ENCODE measurements at places on chromosomes 16 and 17.

- no peak for DNase-seq
Measured at GRCh38 chr16:71880176-71880575, 3.8 kb downstream of the ZNF821 start.

GRCh38 chr16:67543582-67543981 lies 15.0 kb downstream of the RIPOR1 start:
- DNase-seq = no peak

DNA sequence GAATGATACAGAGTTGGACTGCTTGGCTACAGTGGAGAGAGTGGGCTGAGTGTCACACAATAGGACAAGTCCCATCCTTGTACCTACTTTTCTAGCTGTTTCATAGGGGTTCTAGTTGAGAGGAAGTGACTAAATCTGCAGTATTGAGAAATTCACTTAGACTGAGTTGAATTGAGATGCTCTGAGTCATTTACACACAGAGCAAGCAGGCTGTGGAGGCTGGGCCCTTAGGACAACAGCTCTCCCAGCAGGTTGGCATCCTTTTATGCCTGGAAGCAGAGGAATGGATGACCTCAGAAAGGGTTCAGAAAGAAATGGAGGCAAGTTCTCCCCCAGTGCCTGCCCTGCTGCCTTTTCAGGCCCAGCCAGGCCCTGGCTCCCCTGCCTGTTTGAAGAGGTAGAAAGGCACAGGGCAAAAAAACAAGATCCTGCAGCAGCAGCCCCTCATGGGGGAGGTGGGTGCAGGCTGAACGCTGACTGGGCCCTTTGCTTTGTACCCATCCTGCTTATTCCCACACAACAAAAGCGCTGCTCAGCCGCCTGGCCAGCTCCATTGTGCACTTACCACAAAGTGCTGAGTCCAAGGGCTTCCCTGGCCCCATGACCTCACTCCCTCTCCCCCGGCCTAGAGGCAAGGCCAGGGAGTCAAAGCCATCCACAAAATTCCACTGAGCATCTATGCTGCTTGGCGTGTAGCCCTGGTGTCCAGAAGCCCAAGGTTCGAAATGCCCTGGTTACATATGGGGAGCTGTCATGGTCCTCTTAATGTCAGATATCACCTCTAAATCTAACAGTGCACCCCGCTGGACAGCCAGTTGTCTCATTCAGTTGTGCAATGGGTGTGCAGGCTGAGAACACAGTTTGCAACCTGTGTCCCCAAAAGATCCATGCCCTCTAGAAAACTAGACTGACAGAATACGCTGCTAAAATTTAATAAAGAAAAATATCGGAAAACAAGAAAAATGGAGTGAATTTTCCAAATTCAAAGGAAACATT lies 5.4 kb upstream of the CRYBA1 start:
- DNase-seq = no peak

DNA sequence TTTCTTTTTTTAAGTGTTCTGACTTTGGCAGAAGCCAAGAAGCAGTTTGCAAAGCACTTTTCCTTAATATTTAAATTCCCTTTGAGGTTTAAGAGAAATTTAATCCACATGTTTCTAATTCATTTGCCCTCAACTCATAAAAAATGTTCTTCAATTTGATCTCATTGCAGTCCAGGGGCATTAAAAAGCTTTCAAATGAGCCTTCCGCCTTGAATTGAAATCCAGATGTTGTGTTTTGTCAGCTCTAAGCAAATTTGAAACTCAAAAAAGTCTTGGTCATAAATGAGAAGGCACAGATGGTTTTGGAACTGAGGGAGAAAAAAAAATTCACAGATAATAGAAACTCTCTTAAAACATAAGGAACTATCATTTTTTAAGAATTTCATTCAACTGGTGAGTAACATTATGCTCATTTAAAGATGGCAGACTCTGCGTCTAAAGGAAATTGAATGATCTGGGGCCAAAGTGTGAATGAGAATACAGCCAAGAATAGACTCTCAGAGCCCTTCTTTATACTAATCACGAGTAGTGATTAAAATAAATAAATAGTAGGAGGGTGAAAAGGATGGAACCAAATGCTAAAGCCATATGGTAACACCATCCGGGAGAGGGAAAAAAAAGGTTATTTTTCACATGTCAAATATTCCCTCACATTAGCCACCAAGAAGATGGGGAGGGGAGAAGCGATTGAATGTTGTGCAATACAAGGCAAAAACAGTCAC lies 1304.7 kb downstream of the CDH8 start:
- DNase-seq = no peak

GRCh38 chr16:31569360-31569717 lies 41.6 kb downstream of the AHSP start:
- no peak for DNase-seq

DNA sequence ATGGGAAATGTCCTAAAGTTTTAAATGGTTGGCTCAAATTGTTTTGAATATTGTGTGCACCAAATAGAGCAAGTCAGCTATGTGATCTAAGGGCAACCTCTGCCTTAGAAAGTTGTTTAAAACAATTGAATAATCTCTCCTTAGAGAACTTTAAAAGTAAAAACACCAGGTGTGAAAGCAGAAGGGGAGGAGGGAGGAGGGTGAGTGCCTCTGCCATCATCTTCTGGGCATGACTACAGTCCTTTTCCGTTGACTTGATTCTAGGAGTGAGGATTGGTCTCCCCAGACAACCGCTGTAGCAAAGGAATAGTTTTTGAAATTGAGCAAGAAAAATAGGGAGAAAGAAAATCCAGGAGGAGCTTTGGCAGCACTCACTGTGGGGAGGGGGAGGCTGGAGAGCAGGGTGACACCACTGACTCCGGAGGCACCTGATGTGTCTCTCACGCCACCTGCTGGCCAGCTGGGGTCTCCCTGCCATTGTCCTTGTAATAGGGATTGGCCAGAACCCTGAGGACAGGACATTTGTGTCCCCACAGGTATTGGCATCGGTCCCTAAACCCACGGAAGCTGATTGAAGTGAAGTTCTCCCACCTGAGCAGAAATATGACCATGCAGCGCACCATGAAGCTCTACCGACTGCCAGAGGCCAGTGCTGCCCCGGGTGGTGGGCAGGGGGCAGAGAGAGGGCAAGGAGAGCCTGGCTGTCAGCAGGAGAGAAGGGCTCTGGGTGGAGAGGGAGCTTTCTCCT lies 33.3 kb downstream of the PLCD3 start:
- DNase-seq = peak; percentile 68

DNA sequence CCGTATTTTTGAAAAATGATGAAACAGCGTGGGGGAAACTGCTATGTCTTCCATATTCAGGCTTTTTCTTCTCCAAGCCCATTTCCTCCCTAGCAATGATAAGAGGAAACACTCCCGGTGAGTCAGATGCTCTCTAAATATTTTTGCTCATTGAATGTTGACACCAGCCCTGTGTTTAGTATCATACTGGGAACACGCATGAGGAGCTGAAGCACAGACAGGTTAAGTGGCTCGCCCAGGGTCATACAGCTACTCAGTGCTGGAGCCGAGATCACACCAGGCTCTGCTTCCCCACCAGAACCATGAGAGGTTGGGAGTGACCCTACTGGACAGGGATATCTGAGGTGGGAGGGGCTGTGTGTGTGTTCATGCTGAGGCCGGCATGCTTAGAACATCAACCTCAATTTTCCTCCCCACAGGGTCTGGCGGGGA lies 37.8 kb upstream of the ADGRG1 start:
- no peak for DNase-seq

- no peak for DNase-seq
Measured at GRCh38 chr16:69350536-69351133, 951 bp downstream of the TMED6 start.

DNA sequence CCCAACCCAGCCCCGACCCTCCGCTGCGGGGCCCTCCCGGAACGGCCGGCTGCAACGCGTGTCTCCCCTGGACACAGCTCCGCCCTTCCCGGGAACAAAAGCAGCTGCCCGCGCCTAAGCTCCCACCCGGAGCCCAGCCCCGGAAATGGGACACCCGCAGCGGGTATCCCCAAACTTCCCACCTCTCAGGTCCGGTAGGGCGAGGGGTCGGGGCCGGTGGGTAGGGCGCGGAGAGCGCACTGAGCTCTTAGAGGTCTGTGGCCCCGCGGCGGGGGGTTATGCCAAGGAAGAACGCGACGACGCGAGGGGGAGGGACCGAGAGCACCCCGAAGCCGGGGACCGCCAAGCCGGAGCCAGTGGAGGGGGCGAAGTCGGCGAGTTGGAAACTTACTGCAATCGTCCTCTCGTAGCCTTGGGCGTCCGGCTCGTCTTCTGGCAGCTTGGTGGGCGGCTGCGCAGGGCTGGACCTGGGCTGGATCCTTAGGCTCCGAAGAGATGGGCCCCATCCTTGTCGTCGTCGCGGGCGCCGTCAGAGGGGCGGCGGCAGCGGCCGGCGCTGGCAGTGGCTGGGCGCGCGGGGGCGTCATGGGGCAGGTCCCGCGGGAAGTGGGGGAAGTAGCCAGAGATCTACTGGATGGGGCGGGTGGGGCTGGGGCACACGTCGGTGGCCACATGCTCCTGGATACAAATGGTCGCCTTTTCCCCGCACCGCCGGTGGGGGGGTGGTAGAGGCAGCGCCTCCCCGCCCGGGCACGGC lies 6.9 kb downstream of the USP6 start:
- no peak for DNase-seq

DNA sequence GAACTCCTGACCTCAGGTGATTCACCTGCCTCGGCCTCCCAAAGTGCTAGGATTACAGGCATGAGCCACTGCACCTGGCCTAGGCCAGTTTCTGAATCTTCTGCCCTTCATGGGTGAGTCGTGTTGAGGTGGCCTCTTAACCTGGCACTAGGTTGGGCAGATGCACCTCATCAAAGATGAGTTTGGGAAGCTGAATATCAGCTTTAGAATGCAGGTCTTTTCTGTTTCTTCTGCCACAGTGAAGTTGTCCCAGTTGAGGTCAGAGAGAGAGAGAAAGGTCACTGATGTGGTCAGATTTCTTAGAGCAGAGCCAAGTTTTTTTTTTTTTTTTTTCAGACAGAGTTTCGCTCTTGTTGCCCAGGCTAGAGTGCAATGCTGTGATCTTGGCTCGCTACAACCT lies 111.3 kb upstream of the WSCD1 start:
- DNase-seq = no peak

- DNase-seq = no peak
Measured at GRCh38 chr17:45001310-45001709, 33.2 kb upstream of the C1QL1 start.

DNA sequence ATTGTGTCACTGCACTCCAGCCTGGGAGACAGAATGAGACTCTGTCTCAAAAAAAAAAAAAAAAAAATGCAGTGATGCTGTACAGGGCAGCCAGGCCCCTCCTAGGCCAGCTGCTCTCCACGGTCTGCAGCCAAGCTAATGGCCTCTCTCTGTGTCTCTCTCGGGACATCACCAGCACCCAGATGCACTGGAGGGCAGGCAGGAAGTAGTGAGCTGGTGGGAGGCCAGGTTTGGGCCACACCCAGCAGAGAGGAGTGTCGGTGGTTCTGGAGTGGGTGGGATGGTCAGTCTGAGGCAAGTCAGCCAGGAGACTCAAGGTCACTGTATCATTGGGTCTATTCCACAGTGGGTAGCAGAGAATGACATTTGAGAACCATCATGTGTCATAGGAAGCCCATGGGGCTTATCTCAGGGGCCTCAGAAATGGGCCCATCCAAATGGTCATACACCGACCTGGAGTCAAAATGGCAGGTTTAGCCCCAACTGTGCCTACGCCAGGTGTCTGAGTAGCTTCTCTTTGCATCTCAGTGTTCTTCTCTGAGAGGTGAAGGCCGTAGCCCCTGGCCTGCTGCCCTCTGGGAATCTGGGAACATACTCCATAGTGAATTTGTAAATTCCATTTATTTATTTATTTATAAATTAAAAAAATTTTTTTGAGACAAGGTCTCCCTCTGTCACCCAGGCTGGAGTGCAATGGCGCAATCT lies 22.7 kb downstream of the WNT9B start:
- DNase-seq = no peak

DNA sequence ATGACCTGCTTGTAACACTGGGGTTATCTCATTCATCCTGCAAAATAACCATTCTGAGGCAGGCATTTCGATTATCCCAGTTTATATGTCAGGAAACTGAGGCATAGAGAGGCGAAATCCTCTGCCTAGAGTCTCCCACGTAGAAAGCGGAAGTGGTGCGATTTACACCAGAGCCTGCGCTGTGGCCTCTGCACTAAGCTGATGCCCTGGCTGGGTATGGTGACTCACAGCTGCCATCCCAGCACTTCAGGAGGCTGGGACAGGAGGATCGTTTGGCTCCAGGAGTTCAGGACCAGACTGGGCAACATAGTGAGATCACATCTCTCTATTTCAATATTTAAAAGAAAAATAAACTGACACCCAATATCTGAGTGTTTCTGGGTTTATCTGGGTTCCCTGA lies 59.3 kb upstream of the BCO1 start:
- DNase-seq = no peak

- DNase-seq = no peak
Measured at GRCh38 chr17:1473170-1473569, 17.1 kb upstream of the CRK start.

DNA sequence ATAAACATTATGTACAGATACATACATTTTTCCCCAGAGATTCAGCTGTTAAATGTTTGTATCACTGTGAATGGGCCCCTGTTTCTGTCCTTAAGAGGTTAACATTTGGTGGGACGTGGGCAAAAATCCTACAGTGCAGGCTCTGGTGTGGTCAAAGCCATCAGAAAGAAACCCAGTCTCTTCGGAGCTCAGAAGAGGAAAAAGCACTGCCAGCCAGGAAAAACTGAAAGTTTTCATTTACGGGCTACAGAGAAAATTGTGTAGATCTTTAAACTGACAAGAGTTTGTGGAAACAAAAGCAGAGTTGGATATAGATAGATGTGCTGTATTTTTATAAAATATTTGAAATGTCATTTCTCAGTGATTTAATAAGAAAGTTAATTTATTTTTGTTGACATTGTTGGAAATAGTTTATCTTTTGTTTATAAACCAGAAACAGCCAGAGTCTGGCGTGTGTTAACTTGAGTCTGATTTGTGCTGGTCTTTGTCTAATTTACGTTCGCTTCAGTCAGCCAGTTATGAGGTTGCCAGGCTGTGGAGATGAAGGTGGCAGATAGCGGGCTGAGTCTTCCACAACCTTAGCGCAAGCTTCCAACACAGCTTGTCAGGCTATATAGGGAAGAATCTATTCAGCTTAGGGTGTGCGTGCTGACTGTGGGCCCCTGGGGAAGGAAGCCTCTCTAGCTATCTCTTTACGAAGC lies 9.5 kb upstream of the TEKT3 start:
- no peak for DNase-seq

- no peak for DNase-seq
Measured at GRCh38 chr17:77894126-77894956, 64.2 kb upstream of the TNRC6C start.

- DNase-seq = peak; percentile 47
Measured at GRCh38 chr17:58156839-58157803, 8.9 kb downstream of the OR4D1 start.

DNA sequence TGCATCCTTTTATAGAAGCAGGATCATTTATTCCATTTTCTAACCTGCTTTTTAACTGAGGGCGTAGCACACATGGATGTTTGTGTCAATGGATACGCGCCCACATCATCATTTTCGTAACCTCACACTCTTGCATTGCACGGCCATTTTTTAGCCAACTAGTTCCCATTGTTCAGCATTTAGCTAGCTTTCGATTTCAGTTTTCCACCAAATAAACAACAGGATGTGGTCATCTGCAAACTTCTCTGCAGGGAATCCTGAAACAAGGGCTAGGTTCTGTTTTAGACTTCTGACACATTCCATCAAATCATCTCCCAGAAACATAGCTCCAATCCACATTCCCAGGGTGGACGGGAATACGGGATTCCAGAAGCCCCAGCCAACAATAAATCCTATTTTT lies 6.4 kb downstream of the CYB561 start:
- peak; percentile 50 for DNase-seq

- no peak for DNase-seq
Measured at GRCh38 chr16:27413956-27414355, 12.0 kb downstream of the IL21R start.

GRCh38 chr16:22053921-22054341 lies 38.4 kb upstream of the VWA3A start:
- no peak for DNase-seq
